Naive thymus-derived CD4-positive, alpha-beta T cell (primary cell): ENCODE measurements at places on chromosomes 12 and 14. TPM values are rescaled to one million over a fixed set of nuclear protein-coding genes. Genes with fewer than 3 reads are reported as not detected.

GRCh38 chr12:6700646-6701051 lies at the start of gene PIANP:
Gene PIANP (minus strand): TSS chr12:6700815. CDS start chr12:6698061, 2,754 bp downstream.
- peak; percentile 63 for DNase-seq

GRCh38 chr14:75464626-75465025 lies 36.8 kb downstream of the JDP2 start:
- no peak for DNase-seq

DNA sequence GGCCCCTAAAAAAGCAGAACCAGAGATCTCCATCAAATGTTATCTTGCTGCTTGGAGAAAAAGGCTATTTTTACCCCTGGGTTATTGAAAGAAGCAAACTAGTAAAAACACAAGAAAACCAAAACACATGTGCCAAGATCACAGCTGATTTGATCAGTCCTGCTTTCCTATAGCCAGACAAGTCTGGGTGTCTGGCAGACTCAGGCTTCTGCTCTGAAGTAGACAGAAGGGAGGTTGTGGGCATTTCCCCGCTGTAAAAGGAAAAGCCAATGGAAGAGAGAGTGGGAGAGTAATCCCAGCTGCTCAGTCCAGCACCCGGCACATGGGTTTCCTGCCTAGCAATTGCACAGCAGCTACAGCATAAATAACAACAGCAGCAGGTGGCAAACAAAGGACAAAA lies 177.9 kb downstream of the PHLDA1 start:
- no peak for DNase-seq

Gene ORAI1
- total RNA-seq = 36.1 TPM

- no peak for DNase-seq
Measured at GRCh38 chr12:32134101-32134888, 27.6 kb downstream of the BICD1 start.

DNA sequence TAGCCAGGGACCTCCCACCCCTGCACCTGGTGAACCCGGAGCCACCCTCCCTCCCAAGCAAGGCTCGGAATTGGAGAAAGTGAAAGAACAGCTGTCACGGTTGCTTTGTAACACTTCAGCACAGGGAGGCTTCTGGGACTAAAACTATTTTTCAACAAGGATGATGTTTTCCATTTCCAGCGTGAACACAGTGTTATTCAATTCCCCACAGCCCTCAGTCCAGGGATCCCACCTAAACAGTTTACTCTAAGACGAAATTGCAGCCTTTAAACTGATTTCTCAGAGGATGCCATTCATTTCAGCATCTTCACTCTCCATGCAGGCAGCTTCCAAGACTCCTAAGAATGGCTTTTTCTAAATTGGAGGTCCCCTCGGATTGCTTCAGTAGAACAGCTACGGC lies 229.2 kb downstream of the SLC15A4 start:
- DNase-seq = no peak

DNA sequence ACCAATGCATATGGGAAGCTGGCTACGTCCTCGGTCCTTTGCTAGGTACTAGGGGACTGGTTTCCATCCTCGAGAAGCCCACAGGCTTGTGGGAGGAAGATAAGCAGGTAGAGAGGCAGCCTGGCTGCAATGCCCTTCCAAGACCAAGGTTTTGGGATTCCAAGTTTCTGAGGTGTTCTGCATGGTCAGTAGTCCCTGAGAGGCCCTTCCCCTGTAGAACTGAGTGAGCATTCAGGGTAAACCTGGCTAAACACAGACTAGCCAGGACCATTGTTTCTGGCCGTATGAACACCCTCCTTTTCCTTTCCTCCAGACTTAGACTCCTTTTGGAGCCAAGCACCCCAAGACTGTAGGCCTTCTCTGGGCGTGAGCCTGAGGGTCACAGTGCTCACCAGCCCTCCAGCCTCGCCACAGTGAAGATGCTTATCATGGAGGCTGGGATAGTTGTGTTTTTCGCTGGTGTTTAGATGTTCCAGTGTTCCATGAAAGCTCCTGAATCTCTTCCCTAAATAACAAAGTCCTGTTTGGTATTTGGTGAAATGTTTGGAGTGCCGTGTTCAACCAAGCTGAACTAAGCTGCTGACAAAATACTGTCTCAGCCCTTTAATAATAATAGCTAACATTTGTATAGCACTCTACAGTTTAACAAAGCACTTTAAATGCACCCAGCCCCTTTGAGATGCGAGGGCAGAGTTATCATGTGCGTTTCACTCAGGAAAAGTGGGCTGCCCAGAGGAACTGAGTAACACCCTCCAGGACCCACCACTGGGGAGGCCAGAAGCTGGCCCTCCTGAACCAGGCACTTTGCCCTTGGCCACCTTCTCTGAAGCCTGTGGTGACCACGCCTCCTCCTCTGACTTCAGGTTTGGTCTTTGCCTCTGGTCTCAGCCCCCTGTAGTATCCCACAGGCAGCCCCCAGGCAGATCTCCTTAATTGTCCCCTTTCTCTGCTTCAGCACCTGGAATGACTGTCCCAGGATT lies 284.5 kb downstream of the CACNA1C start:
- no peak for DNase-seq

- DNase-seq = peak; percentile 15
Measured at GRCh38 chr14:22105006-22105623, 431.5 kb upstream of the OR4E1 start.

Gene PMCH
- not detected for total RNA-seq

- no peak for DNase-seq
Measured at GRCh38 chr12:69985656-69986055, 160.6 kb downstream of the MYRFL start.

DNA sequence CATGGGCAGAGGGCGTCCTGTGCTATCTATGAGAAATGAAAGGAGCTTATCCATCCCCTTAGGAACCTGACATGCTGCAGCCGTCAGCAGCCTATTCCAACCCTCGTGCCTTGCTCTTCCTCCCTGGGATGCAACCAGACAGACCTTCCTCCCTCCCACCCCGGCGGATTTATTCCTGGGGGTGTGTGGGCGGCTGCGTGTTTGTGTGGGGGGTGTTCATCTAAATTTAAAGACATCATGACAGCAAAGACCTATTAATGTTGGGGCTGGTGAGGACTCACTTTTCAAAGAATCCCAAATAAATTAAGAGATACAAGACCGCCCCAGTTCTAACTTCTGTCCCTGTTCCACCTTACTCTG lies 52.0 kb downstream of the WSCD2 start:
- no peak for DNase-seq

Gene PRPH
- not detected in 2 replicates for total RNA-seq

Gene CCDC175
- not detected for total RNA-seq

DNA sequence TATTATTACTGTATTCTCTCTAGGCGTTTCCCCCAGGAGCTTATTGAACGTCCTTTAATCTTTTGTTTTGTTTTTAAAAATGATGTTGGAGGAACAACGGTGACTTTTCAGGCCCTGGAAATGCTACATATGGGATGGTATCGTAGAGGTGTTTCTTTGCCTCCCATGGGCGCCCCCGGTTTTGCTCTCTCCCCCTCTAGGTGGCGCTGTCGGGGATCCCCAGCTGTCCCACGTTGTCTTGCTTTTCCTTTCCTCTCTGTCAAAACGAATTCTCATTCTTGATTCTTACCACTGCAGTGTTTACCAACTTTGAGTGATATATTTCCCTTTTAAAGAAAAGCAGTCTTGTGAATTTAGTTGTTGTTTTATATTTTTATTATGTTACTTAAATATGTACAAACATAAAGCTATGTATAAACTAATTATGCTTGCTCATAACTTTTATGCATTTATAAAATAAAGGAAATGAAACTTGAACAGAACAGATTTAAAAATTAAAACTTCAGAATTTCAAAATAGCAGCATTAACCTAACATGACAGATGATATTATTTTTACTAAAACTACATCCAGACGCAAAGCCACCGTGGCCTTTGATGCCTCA lies 171.9 kb downstream of the RGS6 start:
- DNase-seq = peak; percentile 11

DNA sequence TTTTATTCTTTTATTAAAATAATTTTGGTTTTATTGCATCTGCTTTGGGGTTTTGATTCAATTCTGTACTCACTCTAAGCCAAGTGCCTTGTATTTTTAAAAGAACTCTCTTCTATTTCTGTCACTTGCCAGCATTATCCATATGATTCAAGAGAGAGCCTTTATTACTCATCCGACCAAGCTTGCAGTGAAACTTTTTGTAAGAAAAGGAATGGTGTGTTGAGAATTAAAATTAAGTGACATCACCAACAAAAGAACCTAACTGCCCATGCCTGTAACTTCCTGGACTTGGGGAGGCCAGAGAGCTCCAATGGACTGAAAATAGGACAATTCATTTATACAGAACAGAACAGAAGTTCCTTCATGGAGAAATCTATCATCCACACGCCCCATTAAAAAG lies 52.1 kb downstream of the GALNT4 start:
- DNase-seq = no peak

DNA sequence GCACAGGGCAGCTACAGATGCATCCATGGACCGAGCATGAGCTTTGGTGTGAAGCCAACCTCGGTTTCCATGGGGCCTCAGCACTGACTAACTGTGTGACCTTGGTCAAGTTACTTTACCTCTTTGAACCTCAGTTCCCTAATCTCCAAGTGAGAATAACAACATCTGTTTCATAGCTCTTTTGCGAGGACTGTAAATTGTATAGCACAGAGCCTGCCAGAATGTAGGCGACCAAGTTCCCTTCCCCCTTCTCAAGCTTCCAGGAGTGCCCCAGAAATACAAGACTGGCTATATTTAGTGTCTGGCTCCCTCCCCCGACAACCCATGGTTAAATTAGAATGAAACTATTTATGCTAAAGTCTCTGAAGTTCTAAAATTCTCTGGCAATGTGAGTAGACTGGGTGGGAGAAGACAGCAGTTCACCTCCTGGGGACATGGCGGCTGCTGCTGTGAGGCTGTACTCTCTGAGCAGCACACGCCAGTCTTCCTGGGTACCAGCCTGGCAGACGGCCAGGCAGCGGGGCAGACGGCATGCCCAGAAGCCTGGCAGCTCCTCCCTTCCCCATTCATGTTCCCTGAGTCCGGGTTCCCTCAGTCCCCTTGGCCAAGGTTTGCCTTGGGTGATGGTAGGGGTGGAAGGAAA lies 22.0 kb upstream of the TMED10 start:
- no peak for DNase-seq

GRCh38 chr14:69105326-69105725 lies 47.6 kb downstream of the DCAF5 start:
- no peak for DNase-seq

GRCh38 chr14:103562179-103562428 lies 353 bp downstream of the BAG5 start:
- DNase-seq = no peak

DNA sequence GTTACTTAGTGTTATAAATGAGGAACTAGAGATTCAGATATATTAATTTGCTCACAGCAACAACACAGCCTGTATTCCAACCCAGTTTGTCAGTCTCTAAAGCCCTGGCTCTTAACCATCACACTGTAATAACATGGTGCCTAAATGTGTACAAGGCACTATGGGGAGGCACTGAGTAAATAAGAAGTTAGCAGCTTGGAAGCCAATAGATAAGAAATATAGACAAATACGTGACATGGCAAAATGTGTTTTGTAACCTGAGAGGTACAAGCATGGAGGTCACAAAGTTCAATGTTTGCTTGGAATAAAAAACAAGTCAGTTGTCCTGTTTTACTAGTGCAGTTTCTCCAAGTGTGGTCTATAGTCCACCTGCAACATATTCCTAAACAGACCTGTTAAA lies 16.3 kb upstream of the SLCO1A2 start:
- no peak for DNase-seq

DNA sequence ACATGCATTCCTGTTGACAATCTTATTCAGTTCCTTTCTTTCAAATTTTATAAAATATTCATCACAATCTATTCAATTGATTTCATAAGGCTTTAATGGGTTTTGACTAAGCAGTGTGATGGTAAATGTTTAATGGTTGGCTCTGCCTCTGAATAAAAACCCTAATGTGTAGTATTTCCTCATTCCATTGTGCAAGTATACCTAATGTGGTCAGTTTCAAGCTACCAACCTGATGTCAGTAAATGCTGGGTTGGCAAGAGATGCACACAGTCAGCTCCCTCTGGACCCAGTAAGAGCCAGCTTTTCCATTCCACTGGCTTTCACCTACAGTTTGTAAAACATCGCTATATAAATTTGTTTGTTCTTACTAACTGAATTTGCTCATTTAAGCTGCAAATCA lies 53.9 kb downstream of the METTL25 start:
- no peak for DNase-seq

DNA sequence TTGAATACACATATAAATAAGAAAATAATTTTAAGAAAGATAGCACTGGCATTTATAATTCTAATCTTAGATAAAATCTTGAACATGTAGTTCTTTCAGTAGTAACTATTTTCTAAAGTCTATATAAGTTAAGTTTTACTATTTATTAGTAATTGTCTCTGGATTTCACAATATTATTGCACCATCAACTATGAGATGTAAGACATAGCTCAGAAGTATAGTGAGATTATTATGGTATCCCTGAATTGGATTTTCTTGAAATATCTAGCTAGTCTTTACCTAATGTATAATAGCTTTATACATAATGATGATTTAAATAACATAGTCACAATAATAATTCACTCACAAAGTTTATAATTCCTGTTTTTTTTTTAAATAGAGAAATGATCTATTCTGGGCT lies 6.7 kb downstream of the CLEC12A start:
- no peak for DNase-seq

DNA sequence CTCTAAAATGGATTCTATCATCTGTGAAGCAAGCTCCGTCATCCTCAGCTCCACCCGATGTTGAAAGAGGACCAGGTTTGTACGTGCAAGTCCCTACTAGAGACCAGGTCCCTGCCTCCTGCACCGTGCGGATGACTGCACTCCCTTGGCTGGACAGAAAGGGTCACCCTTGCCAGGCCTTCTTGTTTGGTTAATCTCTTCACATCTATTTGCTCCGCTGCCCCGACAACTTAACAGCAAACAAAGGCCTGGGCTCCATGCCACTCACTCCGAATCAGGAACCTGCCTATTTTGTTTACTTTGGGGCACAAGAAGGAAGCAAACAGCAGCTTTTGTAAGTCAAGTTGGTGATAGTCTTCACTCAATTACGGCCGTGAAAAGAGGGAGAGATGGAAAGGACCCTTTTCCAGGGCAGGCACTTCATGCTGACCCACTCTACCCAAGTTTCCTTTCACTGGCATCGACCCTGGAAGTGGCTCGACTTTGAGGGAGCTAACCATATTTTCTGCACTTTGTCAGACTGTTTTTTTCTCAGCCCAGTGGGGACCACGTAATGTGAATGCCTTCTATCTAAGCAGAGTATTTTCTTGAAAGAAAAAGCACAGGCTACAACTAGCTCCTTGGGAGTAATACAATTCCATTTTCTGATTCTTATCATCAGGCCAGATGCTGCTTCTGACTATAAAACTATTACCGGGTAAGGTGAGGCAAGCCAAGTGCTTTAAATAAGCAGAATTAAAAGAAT lies 202.6 kb downstream of the FOXN3 start:
- no peak for DNase-seq

DNA sequence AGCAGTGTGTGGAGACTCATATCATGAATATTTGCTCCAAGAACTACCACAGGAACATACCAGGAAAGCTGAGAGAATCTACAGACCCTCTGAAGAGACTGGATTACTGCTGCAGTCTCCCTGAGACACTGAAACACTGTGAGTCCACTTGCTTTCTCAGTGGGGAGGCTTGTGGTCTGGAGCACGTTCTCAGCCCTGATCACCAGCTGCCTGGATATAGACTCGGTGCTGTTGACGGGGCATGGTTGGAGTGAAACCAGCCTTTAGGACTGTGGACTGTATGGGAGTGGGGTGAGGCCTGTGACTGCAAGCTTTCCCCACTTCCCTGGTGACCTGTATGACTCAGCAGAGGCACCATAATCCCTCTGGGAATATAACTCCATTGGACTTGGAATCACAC lies 525.8 kb upstream of the FBXO33 start:
- DNase-seq = no peak
